ENCODE measurements at places on chromosomes 6 and 20.
A peak's percentile ranks its signal among the peaks of the same experiment; 100 is the strongest.

DNA sequence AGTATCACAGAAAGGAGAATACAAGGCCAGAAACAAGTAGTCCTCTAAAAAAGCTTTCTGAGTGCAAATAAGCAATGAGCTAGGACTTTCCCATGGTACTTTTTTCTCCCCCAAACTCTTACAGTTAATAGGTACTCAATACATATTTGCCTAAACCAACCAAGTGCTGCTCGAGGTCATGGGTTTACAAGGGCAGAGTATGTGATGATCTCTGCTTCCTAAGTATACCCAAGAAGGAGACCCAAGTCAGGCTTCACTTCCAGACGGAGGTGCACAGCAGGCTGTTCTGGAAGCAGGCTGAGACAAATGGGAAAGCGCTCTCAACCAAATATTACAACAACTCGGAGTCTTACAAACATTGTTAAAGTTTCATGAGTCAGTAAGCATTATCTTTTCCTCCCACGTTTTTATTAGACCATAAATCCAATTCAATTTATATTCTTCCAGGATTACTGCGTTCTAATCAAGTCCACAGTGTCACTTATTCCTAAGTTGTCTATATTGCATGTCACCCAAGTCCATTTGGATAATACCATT lies 8.1 kb downstream of the FYN start:
- DNase-seq = no peak

DNA sequence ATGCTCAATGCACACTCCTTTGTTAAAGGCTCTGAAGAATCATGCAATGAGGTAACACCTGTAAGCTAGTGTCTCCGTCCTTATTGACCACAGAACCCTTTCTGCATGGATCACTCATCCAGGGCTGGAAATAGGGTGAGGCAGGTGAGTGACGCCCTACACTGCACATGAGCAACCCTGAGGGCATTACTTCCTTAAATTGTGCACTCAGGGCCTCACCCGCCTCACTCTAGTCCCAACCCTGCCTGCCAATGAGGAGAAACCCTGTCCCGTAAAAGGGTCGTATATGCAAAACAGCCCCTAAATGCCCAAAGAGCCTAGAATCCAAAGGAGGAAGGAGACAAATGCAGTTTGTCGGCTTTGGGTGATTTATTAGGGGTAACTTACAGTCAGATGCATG lies 33.6 kb upstream of the NOP56 start:
- DNase-seq = no peak

DNA sequence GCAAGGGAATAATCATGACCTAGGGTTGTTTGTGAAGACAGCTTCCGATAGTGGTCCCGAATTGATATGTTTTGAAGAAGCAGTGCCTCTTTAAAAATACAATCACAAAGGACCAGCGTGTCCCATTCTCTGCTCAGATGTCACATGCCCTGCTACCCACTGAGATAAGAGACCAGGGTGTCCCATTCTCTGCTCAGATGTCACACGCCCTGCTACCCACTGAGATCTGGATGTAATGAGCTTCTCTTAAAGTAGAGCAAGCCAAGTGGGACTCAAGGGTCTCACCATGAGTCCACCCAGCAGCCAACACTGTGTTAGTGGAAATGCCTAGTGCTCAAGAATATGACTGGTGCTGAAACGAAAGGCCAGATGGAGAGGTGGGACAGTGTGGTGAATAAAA lies 22.2 kb downstream of the RIN2 start:
- DNase-seq = no peak

- DNase-seq = no peak
These were observed 1190.5 kb upstream of the EYS start for GRCh38 chr6:66897576-66897975.

DNA sequence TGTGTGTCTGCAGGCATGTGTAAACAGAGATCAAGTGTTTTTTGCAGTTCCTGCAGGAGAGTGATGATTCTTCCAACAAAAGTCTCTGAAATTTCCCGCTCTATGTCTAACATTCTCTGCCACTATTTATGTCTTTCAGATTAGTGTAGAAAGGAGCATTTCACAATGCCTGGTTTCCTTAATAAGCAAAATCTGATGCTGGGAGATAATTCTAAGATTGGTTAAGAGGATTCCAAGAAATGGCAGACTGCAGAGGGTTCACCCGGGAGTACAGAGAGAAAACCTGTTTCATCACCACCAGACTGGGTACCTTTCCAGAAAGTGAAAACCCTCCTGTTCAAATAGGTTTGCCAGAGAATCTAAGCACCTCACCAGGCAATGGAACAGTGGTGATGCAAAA lies 62.7 kb downstream of the FOXC1 start:
- DNase-seq = no peak

DNA sequence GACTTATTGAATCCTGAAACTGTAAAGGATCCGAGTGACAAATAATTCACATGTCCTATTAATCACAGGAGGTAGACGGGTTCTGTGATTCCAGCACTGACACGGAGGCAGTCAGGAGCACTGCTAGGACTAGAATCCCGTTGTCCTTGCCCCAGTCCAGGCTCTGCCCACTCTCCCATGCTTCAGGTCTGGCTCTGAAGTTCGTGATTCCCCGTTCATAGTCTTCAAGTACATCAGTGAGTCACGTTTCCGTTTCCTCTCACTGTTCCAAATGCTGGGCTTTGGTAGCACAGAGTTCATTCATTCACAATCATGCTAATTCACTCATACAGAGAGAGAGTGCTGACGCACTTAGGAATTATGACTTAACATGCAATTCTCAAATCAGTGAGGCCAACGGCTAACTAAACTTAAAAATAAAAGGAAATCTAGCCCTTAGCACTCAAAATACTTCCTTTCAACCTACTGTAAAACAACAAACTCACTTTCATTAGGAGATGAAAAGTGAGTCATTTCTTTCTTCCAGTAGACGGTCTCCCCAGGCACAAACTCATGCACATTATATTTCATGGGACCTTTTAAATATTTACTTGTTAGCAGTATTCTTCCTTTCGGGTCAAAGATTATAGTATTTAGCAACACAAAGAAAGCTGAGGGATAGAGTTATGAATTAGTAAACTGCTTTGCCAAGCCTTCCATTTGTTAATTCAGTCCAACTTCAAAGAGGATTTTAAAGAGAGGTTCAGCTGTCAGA lies 94.0 kb upstream of the NHSL1 start:
- no peak for DNase-seq

GRCh38 chr6:5967594-5967993 lies 39.1 kb downstream of the NRN1 start:
- DNase-seq = no peak

- peak; percentile 58 for DNase-seq
These were observed 33.9 kb downstream of the KCNK17 start for GRCh38 chr6:39280247-39280731.

DNA sequence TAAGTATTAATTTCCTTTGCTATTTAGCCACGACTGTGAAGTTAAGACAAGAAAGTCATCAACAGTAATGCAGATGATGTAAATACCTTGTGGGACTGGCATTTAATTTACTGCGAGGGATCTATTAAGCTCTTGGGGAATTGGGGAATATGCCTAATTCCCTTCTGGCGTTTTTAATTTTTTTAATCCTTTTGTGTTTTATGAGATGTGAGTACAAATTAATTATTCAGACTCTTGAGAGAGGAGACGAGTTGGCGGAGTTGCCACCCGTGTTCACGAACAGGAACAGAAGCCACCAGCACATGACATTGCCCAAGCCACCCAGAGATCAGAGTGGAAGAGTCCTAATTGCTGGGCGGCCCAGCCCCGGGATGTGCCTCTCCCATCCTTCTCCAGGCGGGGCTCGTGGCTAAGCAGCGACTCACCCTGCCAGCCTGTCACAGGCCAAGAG lies 533 bp upstream of the CRYBG1 start:
- no peak for DNase-seq

DNA sequence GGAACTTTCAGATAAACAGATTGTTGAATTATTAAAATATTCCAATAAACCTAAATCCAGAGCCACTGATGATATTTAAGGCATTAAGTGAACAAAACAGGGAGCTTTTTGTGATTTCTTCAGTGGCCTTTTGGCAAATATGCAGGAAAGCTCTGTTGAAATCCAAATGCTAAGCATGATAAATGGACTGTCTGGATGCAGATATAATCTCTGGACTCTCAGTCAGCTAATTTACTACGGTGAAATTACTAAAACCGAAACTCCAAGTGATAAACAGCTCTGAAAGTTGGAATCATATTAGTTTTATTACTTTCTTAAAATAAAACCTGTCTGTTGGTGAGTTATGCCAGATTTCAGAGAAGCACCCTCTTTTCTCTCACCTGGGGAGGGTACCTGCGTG lies 120.3 kb downstream of the IMPG1 start:
- no peak for DNase-seq

- no peak for DNase-seq
These were observed 63.5 kb downstream of the LYRM2 start for GRCh38 chr6:89574910-89575561.

DNA sequence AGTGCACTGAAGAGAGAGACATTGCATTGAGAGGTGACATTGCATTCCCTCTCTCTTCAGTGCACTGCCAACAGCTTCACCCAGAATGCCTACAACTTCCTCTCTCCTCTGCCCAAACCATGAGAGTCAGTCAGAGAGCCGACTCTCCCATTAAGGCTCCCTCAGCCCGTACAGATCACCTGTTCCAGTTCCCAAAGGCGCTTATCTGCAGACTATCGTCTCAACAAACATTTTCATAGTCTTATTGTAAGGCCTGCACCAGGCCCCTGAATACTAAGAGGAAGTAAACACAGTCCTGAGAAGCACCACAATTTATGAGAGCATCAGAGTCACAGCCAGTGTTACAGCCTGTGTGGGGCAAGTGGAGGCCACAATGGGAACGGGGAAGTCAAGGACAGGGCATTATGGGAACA lies 53.7 kb downstream of the GFOD1 start:
- no peak for DNase-seq

DNA sequence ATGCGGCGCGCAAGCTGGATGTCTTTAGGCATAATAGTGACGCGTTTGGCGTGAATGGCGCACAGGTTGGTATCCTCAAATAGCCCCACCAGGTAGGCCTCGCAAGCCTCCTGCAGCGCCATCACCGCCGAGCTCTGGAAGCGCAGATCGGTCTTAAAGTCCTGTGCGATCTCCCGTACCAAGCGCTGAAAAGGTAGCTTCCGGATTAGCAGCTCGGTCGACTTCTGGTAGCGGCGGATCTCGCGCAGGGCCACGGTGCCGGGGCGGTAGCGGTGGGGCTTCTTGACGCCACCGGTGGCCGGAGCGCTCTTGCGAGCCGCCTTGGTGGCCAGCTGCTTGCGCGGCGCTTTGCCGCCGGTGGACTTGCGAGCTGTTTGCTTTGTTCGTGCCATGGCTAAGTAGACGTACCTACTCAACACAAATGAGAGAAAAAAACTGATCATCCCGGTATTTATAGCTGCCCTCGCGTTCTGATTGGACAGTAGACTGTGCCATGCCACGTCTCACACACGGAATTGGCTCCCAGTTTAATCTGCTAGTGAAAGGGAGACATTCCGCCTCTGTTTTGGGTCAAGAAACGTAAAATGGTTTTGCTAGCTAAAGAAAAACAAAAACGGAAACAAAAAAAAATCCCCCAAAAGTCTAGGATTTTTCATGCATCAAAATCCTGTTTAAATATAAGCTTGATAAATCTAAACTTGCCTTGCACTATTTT lies 40.1 kb downstream of the OR2B2 start:
- DNase-seq = peak; percentile 79

DNA sequence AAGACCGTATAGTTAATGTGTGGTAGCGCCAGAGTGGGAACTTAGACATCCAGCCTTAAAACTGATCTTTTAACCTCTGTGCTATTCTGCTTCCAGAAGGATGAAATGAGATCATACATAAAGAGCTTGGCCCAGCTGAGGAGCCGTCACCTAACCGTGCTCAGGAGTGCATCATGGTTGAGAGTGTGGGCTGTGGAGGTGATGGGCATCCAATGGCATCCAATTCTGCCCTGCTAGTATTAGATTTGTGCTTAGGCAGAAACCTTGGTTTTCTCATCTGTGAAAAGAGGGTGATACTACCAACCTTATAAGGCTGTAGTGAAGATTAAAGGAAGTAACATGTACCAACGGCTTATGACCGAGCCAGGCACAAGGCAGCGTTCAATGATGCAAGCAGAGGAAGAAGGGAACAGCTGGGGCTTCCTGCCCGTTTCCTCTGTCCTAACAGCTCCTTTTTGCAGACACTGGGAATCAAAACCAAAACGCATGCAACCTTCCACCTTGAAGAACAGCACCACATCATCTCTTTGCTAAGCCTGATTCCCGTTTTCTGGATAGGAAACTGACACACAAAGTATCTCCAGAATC lies 1.3 kb downstream of the SLC22A16 start:
- no peak for DNase-seq

DNA sequence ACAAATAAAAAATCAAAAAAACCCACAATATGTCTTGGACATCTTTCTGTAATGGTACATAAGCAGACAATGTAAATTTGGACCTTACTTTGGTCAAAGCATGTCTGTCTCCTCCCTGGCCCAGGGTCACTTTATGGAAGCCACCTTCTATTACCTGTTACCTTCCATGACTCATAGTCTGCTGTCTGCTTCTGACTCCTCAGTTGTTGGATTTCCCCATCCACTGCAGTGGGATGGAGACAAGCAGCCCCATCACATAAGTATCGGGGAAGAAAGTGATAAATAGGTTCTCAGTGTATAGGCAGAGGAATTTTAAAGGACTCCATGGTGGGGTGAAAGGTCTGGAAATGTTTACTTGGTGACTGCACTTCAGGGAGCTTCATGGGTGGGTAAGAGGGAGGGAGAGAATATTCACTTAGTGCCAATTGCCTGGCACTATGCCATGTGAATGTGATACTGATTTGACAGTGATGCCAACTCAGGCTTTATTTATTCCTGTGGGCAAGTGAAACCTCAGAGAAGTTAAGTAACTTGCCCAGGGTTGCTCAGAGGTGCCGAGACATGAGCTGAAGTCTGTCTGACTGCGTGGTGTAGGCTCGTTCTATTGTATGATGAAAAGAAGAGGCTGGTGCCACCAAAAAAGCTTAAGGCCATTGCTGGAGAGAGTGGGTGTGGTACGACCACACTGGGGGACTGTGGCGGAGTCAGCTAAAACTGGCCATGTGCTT lies 175.6 kb upstream of the RNF24 start:
- DNase-seq = no peak

DNA sequence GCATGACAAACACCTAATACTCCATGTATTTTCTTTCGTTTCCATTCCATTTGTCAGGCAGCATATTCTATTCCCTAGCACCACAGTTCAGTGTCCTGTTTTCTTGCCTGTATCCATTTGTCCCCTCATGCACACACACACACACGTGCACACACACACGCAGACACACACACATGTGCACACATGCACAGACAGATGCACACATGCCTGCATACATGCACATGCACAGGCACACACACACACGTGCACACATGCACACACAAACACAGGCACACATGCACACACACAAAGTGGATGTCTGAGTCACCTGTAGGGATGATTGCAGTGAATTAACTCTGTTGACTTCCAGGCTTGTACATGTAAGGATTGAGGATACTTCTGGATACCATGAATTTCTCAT lies 226.7 kb upstream of the SYNDIG1 start:
- DNase-seq = no peak

GRCh38 chr6:129929433-129929832 lies 68.3 kb upstream of the TMEM244 start:
- no peak for DNase-seq
